ENCODE measurements at places on chromosomes 2 and 18. TPM values are rescaled to one million over a fixed set of nuclear protein-coding genes. Genes with fewer than 3 reads are reported as not detected.

GRCh38 chr2:54903736-54904554 lies 146.3 kb downstream of the RTN4 start:
- no peaks in the 10 kb centered on the region for H3K27me3 ChIP-seq
- peak; percentile 28 for DNase-seq
- peaks cover 3% of the 10 kb centered on the region for H3K4me1 ChIP-seq
- H3K27ac ChIP-seq, result no peak overlapping the region
- no peaks in the 10 kb centered on the region for H3K36me3 ChIP-seq
- no peak overlapping the region for H3K4me3 ChIP-seq

DNA sequence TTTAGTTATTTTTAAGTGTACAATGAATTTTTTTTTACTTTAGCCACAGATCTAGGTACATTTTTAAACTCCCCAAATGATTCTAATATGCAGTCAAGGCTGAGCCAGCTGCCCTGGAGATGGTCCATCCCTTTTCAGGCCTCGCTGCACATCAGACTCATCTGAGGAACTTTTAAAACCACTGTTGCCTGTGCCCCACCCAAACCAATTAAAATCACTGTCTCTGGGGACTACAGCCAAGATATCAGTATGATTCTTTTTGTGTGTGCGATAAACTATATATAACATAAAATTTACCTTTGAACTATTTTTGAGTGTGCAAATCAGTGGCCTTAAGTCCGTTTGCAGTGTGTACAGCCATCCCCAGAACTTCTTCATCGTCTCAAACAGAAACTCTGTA lies 9.1 kb upstream of the MALT1 start:
- no peak overlapping the region for H3K4me3 ChIP-seq
- DNase-seq, result no peak
- H3K27ac ChIP-seq, result no peak overlapping the region
- H3K36me3 ChIP-seq, result no peaks in the 10 kb centered on the region

GRCh38 chr2:235170536-235171521 lies 219.0 kb downstream of the SH3BP4 start:
- peaks cover 19% of the 10 kb centered on the region for H3K27me3 ChIP-seq
- H3K4me1 ChIP-seq, result no peaks in the 10 kb centered on the region
- H3K4me3 ChIP-seq, result no peak overlapping the region
- H3K27ac ChIP-seq, result no peak overlapping the region
- DNase-seq, result no peak

DNA sequence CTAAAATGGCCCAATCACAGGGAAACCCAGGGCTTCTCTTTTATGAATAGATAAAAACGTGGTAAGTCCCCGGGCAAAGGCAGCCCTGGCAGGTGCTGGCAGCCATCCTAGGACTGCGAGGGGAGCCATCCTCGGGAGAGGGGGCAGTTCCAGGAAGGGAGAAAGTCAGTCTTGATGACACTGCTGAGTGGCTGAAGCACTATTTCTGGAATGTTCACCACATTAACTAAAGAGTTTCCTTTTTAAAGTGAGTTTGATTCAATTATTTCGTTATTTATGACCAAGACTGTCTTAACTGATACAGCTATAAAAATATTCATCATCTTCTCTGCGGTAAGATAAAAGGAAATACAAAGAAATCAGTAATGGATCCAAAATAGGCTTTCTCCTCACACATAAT lies 20.4 kb downstream of the TTR start:
- H3K27ac ChIP-seq, result no peak overlapping the region
- DNase-seq, result no peak
- no peak overlapping the region for H3K4me3 ChIP-seq
- H3K27me3 ChIP-seq, result peaks cover 5% of the 10 kb centered on the region

DNA sequence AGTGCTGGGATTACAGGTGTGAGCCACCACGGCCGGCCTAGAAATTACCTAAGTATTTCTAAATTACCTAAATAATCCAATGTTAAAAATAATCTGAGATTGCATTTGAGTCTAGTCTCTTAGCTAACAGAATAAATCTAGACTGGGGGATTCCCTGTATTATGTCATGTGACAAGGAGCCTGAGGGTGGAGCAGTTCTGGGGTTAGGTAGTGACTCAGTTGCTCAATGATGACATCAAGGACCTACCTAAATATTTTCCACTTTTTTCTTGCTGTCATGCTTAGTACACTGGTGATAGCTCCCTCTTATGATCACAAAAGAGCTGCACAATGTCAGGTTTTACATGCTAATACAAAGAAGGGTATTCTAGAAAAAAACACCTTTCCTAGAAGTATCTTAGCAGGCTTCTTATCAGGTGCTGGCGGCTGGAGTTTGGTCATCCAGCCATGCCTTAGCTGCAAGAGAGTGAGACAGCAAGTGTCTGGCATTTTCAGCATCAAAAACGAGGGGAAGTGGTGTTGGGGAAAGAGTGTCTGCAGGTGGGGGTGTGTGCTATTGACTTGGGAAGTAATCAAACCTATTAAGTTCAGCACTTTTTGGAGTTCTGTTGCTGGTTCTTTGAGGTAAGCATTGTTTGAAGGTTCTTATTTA lies 17.5 kb upstream of the CEP192 start:
- H3K4me1 ChIP-seq, result peaks cover 5% of the 10 kb centered on the region
- H3K4me3 ChIP-seq, result no peak overlapping the region
- DNase-seq, result no peak
- H3K27ac ChIP-seq, result no peak overlapping the region
- H3K36me3 ChIP-seq, result peaks cover 27% of the 10 kb centered on the region
- H3K27me3 ChIP-seq, result no peaks in the 10 kb centered on the region

DNA sequence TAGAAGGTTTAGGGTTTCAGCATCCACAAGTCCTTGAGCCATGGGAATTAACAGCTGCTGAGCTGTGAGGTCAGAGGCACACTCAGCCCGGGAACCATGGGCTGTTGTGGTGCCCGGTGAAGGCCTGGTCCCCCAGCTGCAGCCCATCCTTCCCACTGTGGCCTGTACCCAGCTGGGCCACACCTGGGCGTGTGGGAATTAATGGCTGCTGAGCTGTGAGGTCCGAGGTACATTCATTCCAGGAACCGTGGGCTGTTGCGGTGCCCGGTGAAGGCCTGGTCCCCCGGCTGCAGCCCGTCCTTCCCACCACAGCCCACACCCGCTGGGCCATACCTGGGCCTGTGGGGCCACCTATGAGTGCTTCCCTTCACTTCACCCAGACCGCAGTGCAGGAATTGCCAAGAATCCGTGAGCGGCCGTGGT lies 25.2 kb downstream of the TMEM18 start:
- H3K36me3 ChIP-seq, result no peaks in the 10 kb centered on the region
- H3K4me1 ChIP-seq, result peaks cover 14% of the 10 kb centered on the region
- peaks cover 26% of the 10 kb centered on the region for H3K27me3 ChIP-seq

- H3K4me3 ChIP-seq, result no peak overlapping the region
- H3K27ac ChIP-seq, result no peak overlapping the region
- H3K36me3 ChIP-seq, result peaks cover 5% of the 10 kb centered on the region
- DNase-seq, result no peak
- H3K27me3 ChIP-seq, result no peaks in the 10 kb centered on the region
These were observed 108.8 kb downstream of the FAM117B start for GRCh38 chr2:202743613-202744012.

The RPL37A gene
- 3,339 TPM for total RNA-seq

The LYG2 gene
- not detected for total RNA-seq

The SAG gene
- not detected for total RNA-seq
